ENCODE measurements at places on chromosomes 2 and 18.

GRCh38 chr2:4579977-4580376 is 876.6 kb downstream of the DCDC2C start:
- no peak for DNase-seq

DNA sequence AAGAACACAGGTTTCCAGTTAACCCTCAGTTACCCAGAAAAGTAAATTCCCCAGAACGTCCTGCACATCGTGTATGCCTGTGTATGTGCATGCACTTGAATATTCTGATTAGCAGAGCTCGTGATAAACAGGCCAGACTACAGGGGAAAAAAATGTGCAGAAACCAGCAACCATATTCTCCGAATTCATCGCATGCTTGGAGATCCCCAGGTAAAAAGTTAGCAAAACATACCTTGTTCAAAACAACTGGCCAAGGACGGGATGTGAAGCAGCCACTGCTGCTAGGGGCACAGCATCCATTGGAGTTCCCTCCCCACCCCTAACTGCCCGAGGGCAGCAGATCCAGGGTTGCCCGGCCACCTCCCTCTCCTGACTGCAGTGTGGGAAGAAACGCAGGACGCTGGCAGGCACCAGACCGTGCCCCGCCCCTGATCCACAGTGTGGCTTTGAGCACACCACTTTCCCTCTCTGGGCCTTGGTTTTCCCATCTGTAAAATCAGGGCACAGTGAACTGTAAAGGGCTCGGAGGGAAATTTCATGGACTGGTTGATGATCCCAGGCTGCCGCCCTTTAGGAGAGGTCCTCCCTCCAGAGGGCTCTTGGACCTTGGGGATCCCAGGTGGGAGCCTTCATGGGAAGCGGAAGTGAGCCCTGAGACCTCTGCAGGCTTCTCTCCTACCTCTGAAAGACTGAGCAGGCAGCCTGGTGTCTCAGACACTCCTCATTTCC is 11.9 kb upstream of the ARID5A start:
- DNase-seq, result no peak

DNA sequence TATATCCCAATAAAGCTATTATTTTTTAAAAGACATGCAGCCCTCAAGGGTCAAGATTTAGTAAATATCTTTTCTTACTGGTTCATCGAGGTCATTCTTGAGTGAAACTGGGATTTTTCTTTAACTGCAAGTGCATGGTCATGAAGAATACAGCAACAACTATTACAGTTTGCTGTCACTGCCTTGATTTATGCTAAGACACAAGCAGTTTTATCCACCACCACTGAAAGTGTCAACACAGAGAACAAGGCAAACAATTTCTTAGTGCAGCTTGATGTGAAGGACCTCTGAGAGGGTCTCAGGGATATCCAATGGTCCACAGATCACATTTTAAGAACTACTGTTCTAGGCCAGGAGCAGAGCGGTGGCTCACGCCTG is 12.1 kb downstream of the SP3 start:
- DNase-seq, result no peak

DNA sequence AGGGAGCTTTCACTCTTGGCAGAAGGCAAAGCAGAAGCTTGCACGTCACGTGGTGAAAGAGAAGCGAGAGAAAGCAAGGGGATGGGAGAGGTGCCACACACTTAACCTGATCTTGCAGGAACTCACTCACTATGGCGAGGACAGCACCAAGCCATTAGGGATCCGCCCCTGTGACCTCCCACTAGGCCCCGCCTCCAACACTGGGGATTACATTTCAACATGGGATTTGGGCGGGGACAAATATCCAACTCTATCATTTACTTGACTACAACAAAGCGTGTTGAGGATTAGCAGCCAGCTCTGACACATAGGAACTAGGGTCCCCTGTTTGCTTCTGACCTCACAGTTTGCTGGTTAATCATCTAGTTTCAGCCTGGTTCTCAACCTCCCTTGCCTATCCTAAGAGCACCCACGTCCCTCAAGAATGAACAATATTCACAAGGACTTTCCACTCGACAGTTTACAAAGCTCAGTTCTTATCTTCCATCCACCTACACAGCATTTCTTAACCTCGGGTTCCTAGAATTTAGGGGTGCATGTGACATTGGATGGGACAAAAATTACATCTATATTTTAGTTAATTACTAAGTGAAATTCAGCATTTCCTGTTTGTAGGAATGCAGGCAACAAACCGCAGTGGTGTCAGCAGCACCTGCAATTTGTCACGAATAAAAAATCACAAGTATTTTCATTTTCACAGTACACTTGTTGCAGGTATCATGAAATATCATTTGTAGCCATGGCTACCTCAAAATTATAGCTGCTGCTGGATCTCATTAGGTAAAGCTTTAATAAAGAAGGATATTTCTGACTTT is 36.0 kb downstream of the LBH start:
- no peak for DNase-seq

DNA sequence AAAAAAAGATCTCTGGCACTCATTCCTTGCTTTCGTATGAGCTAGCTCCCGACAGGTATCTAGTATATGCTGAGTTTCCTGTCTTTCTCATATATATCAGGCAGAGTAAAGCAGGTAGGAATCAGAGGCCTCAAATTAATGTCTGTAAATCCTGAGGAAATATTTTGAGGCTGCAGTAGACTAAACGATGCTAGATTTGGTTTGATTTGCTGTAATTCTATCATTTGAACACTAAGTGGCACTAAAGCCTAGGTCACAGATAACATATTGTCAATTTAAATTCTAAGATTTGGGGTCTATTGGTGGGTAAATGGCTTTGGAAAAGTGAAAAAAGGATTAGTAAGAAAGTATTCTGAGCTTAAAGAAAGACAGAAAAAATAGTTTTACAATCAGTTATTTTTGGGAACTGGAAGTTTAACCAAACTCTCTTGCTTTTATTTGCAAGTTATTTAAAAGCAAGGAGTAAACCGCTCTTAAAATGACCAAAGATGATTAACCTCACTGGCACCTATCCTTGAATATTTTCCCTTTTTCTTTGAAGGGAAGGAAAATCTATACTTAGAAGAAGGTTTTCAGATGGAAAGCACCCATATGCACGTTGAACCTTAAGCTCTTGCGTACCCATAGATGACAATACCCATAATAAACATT is 37.6 kb upstream of the SLC4A10 start:
- no peak for DNase-seq

DNA sequence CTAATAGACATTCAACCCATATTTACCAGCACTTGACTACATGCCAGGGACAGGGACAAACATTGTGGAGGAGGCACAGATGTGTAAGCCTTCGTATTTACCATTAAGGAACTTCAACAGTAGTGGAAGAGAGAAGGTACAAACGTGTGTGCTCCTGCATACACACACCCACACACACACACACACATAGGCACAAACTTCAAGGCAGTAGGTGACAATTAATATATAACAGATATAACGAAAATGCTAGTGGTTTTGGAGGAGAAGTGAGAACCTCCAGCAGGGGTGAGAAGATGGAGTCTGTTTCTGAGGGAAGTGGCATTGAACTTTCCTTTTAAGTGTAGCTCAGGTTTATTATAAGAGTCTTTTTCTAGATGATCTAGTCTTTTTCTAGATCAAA is 231.1 kb downstream of the SETBP1 start:
- no peak for DNase-seq

DNA sequence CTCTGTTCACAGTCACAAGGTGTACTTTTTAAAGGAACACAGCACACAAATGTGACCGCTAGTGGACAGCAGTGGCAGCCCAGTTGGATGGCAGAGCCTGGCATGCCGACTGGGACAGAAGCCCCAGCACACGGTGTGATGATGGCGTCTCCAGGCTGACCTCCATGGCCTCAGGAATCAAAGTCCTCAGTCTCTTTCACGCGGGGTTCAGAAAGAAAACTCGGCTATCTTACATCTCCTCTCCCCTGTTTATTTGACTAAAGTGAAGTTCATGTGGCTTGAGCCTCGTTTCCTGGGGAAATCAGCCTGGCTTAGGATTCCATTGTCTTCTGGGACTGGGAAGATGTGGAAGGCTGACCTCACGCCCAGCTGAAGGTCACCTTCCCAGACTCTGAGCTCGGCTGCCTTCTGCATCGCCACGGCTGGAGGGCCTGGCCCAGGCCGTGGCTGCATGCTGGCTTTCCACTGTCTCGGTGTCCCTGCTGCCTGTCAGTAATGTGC is 56.1 kb downstream of the ASAP2 start:
- no peak for DNase-seq

DNA sequence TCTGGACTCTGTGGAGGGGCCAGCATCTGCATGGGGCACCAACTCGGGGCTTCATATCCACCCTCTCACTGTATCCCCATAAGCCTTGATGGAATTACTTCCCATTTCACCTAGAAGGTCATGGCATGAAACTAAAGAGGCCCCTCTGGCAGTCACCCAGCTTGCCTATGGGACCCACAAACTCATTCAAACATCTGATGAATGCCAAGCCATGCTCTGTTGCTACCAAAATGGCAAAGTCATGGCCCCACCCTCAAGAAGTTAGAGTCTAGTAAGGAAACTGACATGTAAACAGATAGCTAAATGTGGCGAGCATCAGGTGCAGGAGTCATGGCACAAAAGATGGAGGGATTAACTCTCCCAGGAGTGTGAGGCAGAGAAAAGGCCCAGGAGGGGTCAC is 14.5 kb downstream of the CYB5A start:
- DNase-seq, result no peak

DNA sequence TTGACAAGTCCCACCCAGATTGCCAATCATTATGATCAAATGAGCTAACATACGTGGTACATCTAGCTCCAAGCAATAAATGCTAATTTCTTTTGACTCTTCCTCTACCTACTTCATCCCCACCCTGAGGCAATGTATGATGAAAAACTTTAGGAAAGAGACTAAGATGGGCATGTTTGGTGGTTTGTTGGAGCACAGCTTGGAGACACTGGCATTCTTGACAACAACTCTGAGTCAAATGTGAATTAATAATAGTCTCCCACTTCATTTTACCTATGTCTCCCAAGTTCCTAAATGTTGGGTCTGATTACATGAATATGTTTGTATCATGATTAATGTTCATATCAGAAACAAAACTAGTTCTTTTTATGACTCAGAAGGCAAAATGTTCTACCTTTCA is 36.6 kb downstream of the EXOC6B start:
- no peak for DNase-seq

GRCh38 chr2:238489431-238489830 is 62.7 kb downstream of the ASB1 start:
- DNase-seq, result no peak

DNA sequence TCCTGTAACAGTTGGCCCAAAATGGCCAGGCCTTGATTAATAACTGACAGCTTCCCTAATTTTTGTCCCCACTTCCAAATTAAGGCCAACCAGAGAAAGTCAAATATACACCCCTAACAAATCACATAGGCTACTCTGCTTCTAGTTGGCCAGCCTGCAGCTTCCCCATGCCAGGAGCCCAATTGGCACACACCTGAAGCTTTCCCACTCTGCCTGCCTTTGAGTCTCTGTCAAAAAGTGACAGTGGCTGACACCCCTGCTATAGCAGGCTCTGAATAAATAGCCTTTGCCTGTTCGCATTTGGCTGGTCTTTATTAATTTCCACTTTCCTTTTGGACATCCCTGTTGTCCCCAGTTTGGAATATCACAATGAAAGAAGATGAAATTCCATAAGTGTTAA is 256.6 kb upstream of the NCKAP5 start:
- no peak for DNase-seq

GRCh38 chr2:158715357-158715756 is 79.8 kb upstream of the DAPL1 start:
- no peak for DNase-seq

DNA sequence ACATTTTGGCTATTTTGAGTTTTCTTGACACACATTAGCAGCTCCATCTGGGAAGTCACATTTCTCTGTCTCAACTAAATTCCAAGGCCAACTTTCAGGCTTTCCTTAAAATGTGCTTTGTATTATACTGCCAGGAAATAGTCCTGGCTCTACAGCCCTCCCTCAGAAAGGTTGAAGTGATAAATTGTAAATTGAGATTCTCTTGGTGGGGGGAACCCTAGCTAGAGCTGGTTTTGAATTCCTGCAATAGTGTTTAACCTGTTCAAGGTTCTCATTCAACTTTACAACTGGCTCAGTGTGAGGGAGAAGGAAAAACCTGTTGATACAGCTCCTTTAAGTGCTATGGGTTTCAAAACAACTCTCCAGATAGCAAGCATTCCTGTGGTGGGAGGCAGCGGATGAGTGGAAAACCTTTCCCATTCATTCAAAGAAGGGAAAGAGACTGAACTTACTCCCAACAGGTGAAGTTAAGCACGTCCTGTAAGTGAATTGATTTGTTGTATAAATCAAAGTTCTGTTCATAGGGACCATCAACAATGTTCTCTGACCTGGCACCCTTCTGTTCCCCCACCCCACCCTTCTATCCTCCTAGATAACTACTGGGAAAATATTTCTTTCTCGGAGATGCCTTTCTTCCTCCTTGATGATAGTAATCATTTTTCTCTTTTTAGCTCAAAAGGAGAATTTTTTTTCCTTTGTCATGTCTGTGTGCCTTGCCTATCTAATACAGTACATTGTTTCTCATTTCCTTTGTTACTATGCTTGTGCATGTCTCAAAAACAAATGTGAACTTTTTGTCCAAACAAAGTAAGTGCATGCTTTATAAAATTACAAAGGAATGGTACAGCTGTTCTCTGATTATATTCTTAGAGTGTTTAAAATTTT is 44.2 kb upstream of the SLC39A10 start:
- DNase-seq, result no peak

GRCh38 chr2:225120186-225120585 is 77.9 kb upstream of the DOCK10 start:
- no peak for DNase-seq

DNA sequence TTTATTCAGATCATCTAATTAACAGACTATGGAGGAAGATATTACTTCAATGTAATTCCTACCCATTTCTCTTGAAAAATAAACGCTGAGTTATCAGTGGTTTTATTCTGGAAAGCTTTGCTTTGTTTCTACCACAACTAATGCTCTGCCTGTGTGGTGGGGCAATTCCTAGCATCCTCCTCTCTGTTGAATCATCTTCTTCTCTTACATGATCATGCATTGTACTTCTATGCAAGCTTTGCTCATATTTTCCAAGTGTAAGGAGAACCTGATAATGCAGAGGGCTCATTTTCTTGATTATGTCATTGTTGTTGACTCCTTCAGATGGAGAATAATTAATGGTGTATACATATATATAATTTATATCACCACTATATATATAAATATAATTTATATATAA is 46.7 kb downstream of the CCDC195 start:
- DNase-seq, result no peak

DNA sequence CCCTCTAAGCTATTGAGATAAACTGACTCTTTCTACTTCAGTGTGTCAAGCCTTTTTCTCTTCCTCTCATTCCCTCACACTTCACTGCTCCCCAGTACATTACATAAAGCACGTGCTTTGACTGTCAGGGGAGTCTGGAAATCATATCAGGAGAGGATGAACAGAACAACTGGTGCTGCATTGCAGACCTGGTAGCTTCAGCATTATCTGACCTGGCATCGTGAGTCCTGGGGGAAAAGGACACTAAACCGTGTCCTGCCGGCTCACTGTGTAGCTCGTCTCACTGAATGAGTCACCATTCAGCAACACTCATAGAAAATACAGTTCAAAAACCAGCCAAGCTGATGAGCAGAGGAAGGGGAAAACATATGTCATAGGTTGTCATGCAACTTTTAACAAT is 108.5 kb upstream of the UNC80 start:
- DNase-seq, result no peak
